ENCODE measurements at places on chromosomes 3 and 15.
A peak's percentile ranks its signal among the peaks of the same experiment; 100 is the strongest.

DNA sequence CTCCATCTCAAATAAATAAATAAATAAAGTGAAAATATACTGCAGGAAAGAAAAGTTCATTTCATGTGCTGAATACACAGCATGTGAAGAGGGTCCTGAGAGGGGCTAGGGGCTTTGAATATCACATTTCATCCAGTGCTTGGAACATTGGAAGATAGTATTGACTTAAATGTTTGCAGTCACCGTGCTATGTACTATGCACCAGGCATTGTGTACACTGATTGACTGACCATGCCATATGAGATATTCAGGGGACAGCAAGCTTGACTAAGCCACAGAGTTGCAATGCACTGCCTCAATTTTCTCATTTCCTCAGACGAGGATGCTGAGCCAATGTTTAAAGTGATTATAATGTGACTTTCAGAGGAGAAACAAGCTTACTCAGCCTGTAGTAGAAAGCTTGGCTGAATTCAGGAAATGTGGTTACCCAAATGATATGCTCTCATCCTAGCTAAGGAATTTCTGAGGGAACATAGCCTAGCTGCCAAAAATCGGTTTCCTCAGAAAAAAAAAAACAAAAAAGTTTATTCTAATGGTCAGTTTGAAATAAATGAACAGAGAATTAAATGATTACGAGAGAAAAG, 557.9 kb downstream of the FGF12 start:
- DNase-seq, result peak; percentile 2

DNA sequence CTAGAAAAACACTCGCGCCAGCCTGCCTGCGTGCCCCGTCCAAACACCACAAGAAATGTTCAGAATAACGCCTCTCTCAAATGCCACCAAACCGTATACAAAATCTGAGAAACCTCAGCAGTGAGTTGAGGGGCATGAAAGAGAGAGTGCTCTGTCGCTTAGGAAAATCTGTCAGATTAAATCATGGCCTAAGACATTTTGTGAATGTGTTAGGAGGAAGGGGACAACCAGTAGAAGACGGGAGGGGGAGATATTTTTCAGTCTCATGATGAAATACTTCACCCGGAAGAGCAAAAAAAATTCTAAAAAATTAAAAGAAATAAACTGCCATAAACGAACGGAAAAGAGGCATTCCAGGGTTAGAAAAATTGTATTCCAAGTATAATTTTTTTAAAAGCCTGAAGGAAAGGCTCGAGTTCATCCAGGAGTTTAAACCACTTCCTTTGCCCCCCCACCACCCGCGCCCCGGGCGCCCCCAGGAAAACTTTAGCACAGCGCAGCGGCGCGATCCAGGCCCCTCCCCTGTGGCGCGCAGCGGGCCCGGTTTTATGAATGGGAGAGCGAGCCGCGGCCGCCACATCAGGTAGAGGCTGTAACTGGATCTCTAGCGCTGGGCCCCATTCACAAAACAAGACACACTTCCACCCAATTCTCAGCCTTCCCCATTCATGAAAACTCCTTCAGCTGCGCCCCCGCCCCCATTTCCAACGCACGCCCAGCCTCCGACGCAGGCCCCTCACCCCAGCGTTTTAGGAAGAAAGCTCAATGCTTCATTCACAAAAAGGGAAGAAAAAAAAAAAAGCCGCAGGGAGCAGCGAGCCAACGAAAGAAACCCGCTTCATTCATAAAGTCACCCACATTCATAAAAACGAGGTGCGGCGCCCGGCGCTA, 1.4 kb downstream of the ETV5 start:
- peak; percentile 71 for DNase-seq

DNA sequence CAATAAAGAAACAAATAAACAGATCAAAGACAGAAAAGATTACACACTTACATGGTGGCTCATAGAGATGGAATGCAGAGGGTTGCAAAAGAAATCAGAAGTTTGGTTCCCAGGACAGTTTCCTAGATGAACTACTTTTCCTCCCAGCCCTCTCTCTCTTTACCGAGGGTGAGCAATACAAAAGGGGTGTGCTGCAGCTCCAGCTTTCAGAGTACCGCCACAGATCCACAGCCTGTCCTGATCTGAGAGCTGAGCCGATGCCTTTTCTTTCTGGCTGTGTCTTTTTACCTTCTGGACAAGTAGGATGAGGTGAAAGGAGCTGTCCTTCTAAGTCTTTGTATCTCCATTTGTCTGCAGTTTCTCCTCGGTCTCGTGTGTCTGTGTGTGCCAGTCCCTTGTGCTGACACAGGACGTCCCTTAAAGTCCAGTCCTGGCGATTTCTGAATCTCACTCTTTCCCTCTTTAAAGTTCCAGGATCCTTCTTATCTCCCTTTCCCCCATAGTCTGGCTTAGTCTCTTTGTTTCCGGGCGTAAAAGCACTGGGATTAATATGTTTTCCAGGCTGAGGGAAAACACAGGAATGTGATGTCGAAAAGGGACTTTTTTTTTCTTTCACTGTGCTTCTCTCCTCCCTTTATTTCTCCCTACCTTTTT, 540 bp downstream of the CCDC80 start:
- DNase-seq, result peak; percentile 97

- no peak for DNase-seq
Measured at GRCh38 chr15:91128016-91128415, 28.0 kb downstream of the SV2B start.

GRCh38 chr3:197378985-197379718, 80.7 kb upstream of the DLG1 start:
- DNase-seq, result no peak

DNA sequence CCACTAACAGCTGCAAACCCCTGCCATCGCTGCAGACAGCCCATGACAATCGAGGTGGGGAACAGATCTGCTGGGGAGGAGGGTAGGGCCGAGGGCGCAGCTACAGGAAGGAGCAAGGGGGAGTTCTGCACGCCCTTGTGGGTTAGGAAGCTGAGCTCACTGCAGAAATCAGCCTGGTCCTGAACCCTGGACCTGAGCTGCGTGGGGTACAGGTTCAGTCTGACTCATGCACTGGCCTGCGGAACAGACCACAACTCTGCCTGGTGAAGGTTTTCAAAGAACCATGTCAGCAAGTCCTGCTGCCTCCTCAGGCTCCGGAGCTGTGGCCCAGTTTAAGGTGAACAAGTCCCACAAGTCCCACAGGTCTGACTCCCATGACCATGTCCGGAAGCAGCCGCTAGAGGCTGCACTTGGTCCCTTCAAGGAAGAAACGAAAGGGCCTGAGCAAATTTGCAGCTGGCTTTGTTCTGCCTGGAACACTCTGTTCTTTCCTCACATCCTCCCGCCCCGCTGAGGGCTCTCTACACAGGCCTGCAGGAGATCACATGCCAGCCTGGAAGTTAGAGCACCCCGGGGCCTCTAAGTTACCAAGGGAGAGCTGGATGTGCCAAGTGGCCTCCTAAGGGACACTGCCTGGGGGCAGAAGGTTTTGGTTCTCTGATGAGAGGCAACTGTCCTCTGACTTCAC, 49.4 kb upstream of the AKAP13 start:
- peak; percentile 96 for DNase-seq

DNA sequence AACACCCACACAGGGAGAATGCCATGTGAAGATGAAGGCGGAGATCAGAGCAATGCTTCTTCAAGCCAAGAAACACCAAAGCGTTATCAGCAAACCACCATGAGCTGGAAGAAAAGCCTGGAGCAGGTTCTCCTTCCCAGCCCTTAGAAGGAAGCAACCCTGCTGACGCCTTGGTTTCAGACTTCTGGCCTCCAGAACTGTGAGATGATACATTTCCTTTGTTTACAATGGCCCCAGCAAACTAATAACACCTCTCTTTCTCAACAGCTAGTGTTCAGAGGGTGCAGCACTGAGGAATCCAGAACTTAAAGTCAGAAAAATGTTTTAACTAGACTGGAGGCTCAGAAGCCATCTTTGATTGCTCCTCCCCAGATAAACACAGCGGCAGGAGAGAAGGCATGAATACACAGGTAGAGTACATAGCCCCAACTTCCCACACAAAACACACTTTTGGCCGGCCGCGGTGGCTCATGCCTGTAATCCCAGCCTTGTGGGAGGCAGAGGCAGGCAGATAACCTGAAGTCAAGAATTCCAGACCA, 132.4 kb upstream of the LPP start:
- peak; percentile 96 for DNase-seq

All from iris pigment epithelial cell (primary cell).